Activated CD4-positive, alpha-beta T cell treated with anti-CD3 and anti-CD28 coated beads, Interleukin-2, amount 50 U/mL, for 1 hour (primary cell): ENCODE measurements at places on chromosomes 7 and 10.

DNA sequence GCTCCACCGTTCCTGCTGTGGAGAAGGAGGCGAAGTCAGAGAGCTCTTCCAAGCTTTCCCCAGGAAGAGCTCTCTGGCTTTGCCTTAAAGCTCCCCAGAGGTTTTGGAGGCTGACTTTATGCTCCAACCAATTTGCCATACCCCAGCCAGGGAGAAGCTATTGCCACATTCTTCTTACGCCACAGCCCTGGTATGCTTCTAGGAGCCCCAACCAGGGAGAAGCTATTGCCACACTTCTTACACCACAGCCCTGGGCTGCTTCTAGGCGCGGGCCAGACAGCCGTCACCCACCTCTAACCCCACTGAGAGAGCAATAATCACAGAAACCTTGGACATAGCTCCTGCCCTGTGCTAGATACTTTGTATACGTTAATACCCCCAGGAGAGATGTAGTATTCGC, 951 bp downstream of the ELOVL3 start:
- DNase-seq: no peak

DNA sequence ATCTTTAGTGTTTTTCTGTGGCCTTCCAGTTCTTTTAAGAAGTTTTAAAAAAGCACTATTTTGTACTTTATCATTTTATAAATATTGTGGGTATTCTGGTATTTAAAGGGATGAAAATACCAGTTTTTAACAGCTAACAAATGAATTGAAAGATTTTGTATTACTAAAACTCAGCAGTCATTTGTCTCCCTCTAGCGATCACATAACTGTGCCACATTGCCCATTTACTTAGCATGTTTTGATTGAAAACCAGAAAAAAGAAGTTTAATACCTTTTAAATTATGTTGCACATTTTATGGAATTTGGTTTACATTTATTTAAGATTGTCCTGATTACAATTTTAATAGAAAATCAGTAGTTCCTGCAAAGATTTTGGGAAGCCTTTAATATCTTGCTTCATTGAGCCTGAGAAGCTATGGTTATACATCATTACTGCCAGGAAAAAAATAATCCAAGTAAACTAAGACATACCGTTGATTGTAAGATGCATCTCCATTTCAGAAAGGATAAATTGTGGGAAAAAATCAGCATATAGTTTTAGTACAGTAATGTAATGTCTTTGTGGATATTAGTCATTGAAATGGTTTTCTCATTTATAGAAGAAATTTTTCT, 34.9 kb downstream of the TAX1BP1 start:
- no peak for DNase-seq

DNA sequence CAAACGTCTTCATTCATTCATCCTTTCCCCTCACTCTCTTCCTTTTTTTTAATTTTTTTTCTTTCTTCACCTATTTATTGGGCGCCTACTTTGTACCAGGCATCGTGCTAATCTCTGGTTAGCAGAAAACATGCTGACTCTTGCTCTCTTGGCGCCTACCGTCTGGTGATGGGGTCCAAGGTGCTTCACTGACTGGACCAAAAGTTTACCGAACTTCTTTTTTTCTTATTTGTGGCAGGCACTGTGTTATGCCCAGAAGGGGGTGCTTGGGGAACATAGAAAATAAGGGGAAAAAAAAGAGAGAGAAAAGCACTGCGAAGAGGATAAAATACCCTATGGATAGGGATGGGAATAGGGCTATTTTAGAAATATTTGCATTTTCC, 505 bp upstream of the FAM204A start:
- no peak for DNase-seq

DNA sequence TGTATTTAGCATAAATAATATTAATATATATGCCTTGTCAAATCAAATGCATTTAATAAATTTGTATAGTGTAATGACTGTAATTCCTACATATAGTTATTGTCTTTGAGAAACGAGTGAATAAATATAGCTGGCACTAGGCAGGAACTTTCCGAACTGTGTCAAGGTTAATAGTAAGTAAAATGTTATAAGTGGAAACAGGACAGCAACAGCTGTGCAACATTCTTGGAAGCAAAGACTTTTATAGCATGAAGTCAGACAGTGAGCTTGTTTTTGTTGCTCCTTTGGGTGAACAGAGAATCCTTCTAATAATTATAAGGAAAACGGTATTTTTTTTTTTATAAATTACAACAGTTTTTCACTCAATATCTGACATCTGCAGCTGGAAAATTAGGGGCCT, 14.0 kb upstream of the EXOC6 start:
- DNase-seq: no peak

DNA sequence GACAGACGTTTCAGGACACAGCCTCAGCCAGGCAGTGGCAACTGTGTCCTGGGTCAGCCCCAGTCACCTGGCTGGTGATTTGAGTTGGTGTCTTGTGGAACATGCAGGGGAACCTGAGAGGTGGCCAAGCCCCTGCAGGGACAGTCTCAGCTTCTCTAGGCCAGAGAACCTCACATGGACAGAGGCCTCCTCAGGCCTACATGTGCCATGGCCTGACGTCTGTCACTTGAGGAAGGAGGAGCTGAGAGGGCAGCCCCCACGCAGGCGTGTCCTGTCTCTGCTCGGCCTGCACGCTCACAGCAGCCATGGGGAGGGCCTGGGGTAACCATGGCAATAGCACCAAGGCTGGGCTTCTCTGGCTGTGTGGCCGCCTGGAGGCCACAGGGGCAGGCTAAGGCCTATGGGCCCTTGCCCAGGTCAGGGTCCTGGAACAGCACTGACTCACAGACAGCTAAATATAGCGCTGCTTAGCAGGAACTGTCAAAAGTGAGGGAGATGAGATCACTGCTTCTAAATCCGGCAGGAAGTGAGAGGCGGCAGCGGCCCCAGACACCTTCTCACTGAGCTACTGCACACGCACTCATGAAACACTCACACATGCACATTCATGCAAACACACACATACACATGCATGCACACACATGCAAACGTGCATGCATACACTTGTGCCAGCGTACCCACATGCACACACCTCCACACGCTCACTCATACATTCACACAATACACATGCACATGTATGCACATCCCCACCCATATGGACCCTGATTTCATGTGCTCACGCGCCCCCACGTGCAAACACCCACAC, 57.0 kb downstream of the YKT6 start:
- DNase-seq: peak; percentile 45

- DNase-seq: no peak
These were observed 164.3 kb downstream of the SUGCT start for GRCh38 chr7:40299097-40299496.

- DNase-seq: no peak
These were observed 54.7 kb downstream of the STEAP1B start for GRCh38 chr7:22445140-22445743.

- no peak for DNase-seq
These were observed 356.8 kb downstream of the GPR158 start for GRCh38 chr10:25531457-25532061.

- DNase-seq: no peak
These were observed 132.4 kb downstream of the KIAA1217 start for GRCh38 chr10:24341371-24341770.

DNA sequence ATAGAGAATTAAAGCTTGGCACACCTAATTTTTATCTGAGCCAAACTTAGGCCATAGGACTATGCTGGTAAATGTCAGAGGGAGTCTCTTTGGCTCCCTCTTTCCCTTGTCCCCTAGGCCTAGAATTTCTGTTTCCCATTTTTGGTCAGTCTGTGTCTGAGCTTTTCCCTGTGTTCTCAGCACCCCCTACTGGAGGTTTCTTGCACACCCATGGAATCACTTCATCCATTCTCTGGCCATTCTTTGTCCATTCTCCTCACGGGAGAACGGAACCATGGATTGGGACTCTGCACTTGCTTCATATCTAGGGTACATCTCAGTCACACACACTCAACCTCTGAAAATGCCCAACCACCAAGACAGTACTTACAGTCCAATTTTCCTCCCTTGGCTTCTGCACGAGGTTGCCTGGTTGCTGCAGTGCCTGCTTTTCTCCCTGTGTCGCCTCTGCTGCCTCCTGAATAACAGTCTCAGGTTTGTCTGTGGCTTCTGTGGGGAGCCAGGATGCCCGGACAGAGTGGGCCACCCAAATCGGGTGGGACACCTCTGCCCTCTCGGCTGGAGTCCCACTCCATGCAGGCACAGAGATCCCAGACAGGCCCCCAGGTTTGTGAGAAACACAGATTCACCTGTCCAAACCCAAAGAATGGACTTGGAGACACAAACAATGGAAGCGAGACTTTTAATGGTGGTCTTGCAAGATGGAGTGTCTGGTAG, 35.1 kb upstream of the DNAH11 start:
- DNase-seq: peak; percentile 10

DNA sequence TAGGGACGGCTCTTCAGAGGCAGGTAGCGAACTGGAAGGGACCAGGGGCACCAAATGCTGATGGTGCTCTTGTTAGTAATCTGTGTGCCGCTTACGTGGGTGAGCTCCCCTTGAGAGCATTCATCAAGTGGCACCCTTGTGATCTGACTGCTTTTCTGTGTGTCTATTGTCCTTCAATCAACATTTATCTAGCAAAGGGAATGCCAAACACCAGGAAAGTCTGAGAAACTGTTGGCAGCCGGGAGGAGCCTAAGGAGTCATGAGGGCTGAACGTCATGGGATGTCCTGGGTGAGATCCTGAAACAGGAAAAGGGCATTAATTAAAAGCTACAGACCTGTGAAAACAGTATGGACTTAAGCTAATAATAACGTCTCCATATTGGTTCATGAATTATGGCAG, 733.1 kb downstream of the TYW1 start:
- DNase-seq: no peak

- no peak for DNase-seq
These were observed 219.1 kb downstream of the VTI1A start for GRCh38 chr10:112666094-112666493.

DNA sequence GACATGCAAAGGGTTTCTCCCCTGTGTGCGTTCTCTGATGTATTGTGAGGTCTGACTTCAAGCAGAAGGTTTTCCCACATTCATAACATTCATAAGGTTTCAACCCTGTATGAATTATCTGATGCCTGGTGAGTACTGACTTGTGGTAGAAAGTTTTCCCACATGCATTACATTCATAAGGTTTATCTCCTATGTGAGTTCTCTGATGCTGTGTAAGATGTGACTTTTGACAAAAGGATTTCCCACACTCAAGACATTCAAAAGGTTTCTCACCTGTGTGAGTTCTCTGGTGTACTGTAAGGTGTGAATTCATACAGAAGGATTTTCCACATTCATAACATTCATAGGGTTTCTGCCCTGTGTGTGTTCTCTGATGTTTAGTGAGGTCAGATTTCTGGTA, 45.1 kb downstream of the ZNF33B start:
- no peak for DNase-seq

DNA sequence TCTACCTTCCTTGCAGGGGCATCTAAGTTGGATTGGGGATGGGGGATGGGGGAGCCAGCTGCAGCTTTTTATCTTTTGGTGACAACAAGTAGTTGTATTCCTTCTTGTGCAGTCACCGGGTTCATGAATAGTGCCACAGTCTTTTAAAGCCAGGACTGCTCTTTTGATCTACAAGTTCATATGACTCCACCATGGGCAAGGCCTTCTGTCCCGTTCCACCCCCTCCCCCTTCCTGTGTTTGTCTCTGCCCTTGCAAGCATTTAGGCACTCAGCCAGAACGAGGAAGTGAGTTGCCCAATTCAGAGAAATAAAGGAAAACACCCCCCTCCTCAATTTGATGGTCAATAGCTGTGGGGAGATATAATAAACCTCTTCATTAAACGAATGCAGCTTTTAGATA, 44.8 kb upstream of the EGR2 start:
- DNase-seq: no peak

- no peak for DNase-seq
These were observed 97.8 kb downstream of the CDH23 start for GRCh38 chr10:71494476-71494875.

- no peak for DNase-seq
These were observed 155.0 kb upstream of the CHST15 start for GRCh38 chr10:124248056-124249045.

DNA sequence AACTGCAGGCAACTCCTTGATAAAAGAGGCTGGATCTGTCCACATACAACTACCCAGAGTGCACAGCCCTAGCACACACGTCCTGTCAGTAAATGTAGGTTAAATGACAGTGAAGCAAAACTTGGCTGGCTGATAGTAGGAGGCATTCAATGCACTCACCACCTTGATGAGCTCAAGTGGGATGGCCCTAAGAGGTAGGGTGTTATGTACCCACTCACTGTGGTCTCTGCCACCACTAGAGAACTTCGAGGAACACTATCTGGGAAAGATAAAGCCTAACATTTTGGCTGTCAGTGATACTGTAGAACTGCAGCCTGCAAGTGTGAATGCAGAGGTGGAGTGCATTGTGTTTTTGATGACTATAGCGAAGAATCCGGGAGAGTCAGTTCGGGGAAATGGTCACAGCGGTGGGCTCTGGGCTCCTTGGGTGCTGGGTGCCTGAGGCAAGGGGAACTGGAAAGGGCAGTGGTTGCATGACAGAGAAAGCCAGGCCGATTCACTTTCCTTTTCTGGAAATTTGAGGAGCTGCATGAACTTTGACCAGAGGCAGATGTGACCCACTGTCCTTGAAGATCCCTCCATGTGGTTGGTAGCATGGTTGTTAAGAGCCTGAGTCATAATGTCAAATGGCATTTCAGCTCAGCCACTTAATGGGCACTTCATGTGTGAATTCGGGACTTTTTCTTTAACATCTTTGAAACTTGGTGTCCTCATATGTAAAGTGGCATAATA, 93.1 kb upstream of the ZPBP start:
- no peak for DNase-seq

GRCh38 chr10:112819231-112819630, 130.8 kb upstream of the TCF7L2 start:
- DNase-seq: no peak

- DNase-seq: no peak
These were observed 48.6 kb upstream of the KIF5B start for GRCh38 chr10:32104622-32105509.

GRCh38 chr7:41047789-41048191, 655.1 kb downstream of the INHBA start:
- no peak for DNase-seq

- DNase-seq: no peak
These were observed 99.1 kb downstream of the TAX1BP1 start for GRCh38 chr7:27839099-27839498.

DNA sequence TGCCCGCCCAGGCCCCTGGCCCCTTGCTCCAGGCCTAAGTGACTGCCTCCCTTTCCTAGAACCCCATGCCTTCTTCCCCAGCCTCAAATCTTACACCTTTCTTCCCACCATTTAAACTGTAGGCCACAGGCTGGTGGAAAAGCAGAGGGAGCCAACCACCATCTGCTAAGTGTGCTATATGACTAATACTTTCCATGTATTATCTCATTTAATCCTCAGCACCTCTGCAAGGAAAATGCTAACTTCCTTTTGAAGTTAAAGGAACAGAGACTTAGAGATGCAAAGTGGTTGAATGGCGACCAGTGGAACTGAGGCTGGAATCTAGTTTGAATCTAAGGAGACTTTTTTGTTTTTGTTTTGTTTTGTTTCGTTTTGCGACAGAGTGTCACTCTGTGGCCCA, 17.8 kb upstream of the MTPAP start:
- no peak for DNase-seq

- no peak for DNase-seq
These were observed 186.6 kb upstream of the CELF2 start for GRCh38 chr10:10831085-10831484.

- DNase-seq: no peak
These were observed 32.8 kb downstream of the ADRA2A start for GRCh38 chr10:111109501-111110242.
